ENCODE measurements at places on chromosomes 7 and 10.

DNA sequence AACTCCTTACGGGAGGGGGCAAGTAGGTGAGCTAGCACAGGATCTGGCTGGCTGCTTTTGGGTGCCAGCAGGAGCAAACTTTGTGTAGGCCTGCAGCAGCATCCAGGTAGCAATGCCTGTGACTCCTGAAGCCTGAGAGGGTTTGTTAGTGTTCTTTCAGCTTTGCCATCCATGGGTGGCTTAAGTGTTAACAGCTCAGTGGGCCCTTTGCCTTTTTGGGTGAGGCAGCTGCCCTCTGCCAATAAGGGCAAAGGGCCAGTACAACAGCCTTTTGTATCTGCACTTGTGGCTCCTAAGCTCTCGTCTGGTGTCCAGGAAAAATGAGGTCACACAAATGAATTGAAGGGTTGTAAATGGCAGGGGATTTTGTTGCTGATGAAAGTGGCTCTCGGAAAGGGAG is 359.0 kb upstream of the CHRM2 start:
- DNase-seq: no peak

- DNase-seq: no peak
These were observed 286.2 kb downstream of the RPS24 start for GRCh38 chr10:78319841-78320240.

DNA sequence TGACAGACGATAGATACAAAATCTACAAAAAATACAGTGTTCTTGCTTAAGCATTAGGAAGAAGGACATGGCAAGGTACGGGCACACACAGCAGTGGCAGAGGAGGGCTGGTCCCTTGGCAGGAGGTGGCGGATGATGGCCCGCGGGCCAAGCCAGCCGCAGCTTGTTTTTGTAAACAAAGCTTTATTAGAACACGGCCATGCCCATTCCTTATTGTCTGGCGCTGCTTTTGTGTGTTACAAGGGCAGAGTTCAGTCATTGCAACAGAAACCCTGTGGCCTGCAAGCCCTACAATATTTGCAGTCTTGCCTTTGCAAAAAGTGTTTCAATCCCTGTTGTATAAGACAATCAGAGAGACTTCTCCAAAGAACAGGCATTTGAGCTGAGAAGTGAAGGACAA is 30.7 kb downstream of the FGFR2 start:
- no peak for DNase-seq

DNA sequence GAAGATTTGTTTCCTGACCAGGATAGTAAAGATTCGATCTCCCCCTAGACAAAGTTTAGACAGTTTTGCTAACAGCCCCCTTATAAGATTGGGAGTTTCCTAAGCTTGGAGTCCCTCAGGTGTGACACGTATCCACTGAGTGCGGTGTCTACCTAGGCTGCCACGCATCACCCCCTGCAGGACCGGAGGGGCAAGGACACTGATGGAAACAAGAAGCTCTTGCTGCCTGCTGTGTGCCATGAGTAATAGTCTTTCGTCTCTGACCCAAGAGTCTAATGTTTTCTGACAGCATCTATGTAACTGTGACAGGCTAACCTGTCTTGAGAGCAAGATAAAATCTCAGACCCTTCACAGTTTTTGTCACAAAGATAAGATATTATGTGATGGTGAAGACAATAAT is 173.5 kb downstream of the SEMA3E start:
- no peak for DNase-seq

All from NCI-H460 (cell line).